Erythroblast (primary cell): ENCODE measurements at places on chromosomes 12 and 14.

DNA sequence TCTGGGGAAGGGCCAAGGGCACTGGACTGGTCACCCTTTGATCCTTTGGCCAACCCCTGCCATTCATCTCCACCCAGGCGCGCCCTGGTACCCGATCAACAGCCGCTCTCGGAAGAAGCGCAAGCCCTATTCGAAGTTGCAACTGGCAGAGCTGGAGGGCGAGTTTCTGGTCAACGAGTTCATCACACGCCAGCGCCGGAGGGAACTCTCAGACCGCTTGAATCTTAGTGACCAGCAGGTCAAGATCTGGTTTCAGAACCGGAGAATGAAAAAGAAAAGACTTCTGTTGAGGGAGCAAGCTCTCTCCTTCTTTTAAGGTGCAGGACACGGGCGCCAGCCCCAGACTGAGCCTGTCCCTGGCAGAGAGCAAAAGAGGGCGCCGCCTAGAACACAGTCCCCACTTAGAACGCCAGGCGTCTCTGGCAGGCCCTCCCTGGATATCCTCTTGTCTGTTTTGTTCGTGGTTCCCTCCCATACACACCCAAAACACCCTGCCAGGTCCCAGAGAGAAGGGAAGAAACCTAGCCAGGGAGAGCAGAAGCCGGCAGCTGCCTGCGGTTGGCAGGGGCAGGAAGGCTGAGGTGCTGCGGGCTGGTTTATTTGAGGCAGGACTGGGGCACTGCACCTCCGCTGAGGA is 1.7 kb downstream of the HOXC12 start:
- no peak for DNase-seq

DNA sequence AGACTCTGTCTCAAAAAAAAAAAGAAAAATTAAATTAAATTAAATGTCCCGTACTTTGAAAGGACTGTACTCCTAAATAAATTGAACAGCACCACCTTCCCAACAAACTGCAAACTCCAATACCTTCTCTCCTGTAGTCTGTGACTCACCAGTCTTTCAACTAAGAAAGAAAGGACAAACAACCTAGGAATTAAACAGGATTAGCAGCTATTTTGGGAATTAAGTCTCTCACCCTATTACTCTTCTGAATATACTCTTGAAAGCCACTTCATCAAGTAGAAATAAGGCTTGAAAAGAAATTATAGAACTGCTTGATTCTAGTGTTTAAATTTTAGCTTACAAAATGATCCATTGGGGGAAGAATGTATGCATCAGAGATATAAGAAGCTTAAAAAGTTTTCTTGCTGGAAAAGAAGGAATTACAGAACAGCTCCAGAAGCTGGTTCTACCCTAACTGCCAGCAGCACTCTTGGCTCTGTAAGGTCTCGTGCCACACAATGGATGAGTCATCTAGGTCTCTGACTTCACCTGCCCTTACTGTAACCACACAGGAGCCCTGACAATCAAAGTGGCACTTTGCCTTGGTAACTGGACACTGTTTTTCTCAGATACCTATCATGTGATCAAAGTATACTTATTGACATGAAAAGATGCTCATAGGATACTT is 57.0 kb upstream of the CERS5 start:
- DNase-seq: no peak

- DNase-seq: no peak
These were observed 240.0 kb downstream of the BMP4 start for GRCh38 chr14:53716578-53716977.

DNA sequence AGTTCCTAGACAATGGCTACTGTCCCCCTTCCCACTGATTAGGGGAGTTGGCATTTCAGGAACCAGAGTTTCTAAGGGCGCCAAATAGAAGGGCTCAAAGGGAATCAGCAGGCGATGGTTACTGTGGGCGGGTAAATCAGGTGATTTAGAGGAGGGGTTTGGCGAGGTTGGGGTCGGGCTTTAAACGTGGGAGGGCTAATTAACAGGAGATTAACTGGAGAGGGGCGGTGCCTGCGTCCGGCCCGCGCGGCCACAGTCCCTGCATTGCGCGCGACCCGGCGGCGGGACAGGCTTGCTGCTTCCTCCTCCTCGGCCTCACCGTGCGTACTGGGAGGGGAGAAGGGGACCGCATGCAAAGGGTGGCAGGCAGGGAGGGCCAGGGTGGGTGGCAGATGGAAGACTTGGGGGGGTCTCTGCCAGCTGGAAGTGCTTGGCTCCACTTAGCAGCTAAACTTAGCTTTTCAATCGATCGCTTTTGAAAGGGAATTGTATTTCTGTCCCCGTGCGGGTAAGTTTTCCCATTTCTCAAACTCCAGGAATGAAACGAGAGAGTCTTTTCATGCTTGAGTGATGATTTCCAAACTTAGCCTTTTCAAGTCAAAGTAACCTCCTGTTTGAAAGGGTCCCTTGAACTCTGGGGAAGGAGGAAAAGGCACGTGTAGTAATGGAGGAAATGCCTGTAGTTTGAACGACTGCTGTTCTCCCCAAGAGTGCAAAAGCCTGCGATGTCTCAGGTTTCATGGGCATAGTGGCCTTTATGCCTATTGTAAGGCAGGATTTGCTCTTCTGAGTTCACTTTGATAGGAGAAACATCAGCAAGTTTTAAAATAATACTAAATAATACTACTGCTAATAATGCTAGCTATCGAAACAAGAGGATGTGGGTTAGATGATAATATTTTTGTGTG is at the start of gene MGST1:
TSS of gene MGST1 (plus strand) at position 255 of the 908 bp plus-strand sequence. CDS start 6,608 bp downstream, outside the sequence.
- peak; percentile 73 for DNase-seq

GRCh38 chr14:73713803-73714655 is at the start of gene PNMA1:
Gene PNMA1 (minus strand): TSS chr14:73714384. CDS start chr14:73713639, 745 bp downstream.
- peak; percentile 94 for DNase-seq

DNA sequence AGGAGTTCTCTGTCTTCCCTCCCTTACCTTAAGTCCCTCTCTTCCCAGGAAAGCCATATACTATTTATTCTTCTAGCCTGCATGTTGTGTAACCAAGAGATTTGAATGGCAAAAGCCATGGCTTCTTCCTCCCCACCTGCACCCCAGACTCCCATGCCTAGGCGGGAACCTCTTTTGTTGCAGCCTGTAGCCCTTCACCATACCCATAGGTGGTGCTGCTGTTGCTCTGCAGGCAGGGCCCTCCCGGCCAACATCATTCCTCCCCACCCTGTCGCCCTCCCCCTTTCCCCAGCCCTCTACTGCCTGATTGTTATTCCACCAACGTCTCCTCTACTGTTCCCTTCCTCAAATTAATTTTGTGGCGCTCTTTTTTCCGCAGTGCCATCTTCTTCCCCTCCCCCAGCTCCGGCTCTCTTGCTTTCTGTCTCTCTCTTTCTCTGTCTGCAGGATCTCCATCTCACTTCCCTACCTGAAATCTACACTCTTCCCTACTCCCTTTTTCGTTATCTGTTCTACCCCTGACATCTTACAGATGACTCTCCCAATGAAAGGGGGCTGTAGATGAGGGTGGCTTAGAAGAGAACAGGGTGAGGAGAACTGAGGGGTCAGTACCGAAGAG is 13.8 kb downstream of the NGDN start:
- peak; percentile 13 for DNase-seq

GRCh38 chr14:68308726-68309520 is 483.9 kb downstream of the ZFP36L1 start:
- DNase-seq: no peak

- DNase-seq: no peak
These were observed 78.8 kb upstream of the BCL11B start for GRCh38 chr14:99350751-99351150.

DNA sequence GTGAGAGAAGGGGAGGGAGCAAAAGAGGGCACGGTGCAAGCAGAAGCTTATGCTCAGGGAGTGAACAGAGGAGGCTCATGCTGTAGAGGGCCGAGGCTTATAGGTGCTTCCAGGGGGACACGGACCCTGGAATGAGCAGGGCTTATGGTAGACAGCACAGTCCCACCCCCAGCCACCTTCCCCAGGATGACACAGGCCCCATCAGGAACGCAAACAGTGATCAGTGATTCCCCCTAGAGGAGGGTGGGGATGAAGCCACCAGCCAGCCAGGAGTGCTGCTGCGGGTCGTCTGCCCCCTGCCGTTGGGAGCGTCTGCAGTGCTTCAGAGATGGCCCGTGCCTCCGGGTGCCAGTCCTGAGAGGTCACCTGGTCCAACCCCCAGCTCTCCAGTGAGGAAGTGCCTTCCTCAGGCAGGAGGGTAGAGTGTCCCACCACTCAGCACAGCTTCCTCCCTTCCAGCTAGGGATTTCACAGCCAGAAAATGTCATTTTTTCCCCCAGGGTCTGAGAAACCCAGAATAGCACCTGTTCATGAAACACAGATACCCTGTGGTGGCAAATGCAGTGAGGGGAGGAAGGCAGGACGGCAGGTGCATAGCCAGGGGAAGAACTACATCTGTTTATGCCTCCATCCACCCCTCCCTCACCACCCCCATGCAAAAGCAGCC is 60.7 kb downstream of the SLC6A12 start:
- peak; percentile 71 for DNase-seq

GRCh38 chr14:99687284-99688209 is 3.4 kb downstream of the CYP46A1 start:
- DNase-seq: peak; percentile 43

DNA sequence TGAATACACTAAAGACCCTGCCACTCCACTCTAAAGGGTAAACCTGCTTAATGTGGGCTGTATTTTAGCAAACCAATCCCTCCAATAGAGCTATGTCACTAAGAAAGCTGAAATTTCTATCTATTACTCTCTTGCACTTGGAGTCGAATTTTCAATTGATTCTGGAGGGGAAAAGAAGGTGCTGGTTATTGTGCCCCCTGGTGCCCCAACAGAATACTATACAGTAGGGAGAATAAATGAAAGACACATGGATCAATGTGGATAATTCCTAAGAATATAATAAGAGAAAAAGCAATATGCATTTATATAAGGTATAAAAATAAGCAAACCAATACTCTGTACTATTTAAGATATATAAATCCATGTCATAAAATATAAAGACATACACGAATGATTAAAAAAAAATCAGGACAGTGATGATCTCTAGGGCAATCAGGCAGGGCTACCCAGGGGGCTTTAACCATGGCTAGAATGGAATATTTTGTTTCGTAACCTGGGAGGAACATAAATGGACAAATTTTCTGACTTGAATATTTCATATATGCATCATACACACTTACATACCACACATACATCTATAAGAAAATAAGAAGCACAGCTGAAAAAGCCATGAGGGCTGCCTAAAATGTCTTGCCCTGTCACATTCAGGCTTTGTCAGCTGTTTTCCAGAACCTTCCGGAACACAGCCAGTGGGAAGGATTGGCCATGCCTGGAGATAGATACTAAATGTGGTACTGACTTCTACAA is 54.4 kb downstream of the EFCAB11 start:
- DNase-seq: peak; percentile 10

DNA sequence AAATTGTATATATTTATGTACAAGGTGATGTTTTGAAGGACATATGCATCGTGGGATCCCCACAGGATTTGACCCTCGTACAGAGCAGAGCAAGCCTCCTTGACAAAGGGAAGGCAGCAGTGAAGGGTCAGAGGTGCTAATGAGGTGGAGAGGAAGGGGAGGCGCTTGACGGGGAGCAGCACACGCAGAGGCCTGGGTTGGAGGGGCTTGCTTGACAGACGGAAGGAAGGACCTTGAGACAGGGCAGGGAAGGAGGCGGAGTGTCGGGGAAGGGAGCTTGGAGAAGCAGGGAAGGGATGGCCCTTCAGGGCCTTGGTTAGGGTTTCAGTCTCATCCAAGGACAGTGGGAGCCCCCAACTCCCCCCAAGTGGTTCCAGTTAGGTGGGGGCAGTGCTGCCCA is 52.6 kb downstream of the ZNF664 start:
- no peak for DNase-seq

DNA sequence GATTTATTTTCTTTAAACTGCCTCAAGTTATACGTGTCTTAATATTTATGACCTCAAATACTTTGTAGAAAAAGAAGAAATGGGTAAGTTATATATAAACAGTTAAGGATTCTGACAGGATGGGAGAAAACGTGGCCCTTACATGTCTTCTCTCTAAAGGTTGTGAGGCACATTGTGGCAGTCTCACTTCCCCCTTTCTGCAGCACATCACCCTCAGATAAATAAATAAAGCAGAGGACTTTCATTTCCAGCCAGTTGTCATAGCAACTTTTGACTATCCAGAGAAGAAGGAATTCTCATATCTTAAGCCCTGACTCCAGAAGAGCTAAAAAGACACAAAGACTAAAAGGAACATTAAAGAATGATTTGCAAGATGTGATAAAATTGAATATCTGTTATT is 28.8 kb upstream of the CEP83 start:
- DNase-seq: no peak

- no peak for DNase-seq
These were observed 645.4 kb upstream of the ATXN7L3B start for GRCh38 chr12:73892201-73892600.

- no peak for DNase-seq
These were observed 74.8 kb downstream of the EEA1 start for GRCh38 chr12:92854344-92854743.

DNA sequence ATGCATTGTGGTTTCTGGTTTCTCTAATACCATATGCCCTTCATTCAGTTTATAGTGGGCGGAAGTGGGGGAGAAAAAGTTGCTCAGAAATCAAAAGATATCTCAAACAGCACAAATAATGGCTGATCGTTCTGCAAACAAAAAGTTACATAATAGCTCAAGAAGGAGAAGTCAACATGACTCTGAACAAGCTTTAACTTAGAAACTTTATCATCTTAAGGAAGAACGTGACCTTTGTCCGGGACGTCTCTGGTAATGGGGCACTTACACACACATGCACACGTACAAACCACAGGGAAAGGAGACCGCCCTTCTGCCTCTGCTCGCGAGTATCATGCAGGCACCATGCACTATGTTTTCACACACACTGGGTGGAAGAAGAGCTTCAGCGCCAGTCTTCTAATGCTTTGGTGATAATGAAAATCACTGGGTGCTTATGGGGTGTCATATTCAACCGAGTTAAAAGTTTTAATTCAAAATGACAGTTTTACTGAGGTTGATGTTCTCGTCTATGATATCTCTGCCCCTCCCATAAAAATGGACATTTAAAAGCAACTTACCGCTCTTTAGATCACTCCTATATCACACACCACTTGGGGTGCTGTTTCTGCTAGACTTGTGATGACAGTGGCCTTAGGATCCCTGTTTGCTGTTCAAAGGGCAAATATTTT is 4.7 kb downstream of the FOS start:
- peak; percentile 57 for DNase-seq

DNA sequence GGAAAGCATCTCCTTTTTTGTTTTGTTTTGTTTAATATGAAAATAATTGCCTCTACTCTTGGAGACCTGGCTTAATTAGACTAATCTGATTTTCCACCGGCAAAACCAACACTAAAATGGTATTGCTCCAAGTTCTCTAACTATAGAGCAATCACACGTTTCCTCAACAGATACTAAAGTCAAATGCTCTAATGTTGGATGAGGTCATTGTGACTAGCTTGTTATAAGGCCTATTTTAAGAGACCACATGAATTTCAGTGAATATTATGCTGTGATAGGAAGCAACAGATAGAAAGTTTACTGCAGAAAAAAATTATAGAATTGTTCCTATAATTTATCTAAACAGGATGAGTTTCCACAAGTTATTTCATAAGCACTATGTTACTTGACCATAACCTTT is 3.3 kb upstream of the CCDC196 start:
- DNase-seq: no peak

GRCh38 chr14:22613106-22613695 is 15.1 kb downstream of the ABHD4 start:
- no peak for DNase-seq

- DNase-seq: no peak
These were observed 45.1 kb downstream of the KCNA1 start for GRCh38 chr12:4954621-4955354.
